ENCODE measurements at places on chromosomes 6 and 20.

DNA sequence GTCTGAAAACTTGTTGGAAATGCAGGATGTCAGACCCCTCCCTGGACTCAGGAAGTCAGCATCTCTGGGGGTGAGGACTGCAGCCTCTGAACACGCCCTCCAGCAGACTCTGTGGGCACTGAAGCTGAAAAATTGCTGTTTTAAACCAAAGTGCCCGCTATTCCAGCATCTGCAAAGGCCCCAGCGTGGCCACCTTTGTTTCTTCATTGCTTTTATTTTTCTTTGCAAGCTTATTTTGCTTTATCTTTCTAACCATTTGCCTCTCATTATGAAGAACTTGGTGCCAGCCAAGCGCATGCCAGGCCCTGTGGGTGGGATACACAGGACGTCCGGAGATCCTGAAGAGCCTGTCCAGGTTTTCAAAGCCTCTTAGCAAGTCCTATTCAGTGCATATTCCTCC lies 203.9 kb upstream of the CST7 start:
- no peak for DNase-seq

GRCh38 chr20:64115171-64115911 lies 8.0 kb upstream of the NPBWR2 start:
- DNase-seq: no peak

- no peak for DNase-seq
These were observed 88.8 kb downstream of the SASH1 start for GRCh38 chr6:148431413-148431812.

DNA sequence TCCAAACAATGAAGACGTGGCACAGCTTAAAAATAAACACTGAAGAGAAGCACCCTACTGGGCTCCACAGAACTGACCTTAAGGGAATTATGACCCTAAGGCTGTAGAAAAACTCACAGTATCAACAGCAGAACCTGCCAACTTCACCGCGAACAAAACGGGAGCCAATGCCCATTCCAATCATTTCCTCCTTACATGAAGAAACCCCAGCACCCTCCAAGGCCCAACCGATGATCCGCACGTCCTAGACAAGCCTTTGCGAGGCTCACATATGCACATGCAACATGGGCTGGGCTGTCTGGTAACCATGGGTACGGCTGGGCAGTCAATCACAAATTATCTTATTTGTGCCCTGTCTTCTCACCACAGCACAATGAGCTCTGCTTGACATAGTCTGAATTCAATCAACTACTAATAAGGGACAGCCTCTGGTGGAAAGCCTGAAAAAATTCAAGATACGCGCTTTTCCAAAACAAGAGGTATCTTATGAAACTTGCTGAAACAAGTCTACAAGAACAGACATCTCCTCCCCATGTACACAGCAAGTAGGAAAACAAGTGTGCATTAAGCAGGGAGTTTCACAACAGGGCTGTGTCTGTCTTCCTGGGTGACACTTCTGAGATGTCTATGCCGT lies 1.7 kb downstream of the DIDO1 start:
- DNase-seq: no peak

- no peak for DNase-seq
These were observed 36.4 kb downstream of the ELOVL5 start for GRCh38 chr6:53312355-53312754.

DNA sequence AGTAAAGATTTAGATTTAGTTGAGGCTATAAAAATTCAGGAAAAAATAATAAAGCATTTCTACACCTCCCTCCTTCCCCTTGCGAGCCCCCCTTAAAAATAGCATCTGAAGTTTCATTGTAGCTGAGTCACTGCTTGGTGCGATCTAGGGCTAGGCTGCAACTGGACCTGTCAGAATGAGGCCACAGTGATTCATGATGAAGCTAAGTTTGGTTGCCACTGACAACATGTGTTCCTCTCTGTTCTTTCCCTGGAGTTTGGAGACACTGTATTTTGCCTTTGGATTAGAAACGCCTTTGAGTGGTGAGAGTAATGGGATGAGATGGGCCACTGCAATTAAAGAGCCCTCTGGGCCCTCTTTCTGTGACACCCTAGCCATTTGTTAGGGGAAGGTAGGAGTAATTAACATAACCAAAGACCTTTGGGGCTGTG lies 334.1 kb downstream of the NRN1 start:
- DNase-seq: no peak

- DNase-seq: no peak
These were observed 93.3 kb upstream of the MARCKS start for GRCh38 chr6:113763876-113764275.

GRCh38 chr6:158324136-158324535 lies 11.9 kb downstream of the TULP4 start:
- DNase-seq: no peak

- DNase-seq: no peak
These were observed 46.5 kb downstream of the ADTRP start for GRCh38 chr6:11732036-11732631.

- no peak for DNase-seq
These were observed 859 bp downstream of the C20orf202 start for GRCh38 chr20:1204113-1204512.

DNA sequence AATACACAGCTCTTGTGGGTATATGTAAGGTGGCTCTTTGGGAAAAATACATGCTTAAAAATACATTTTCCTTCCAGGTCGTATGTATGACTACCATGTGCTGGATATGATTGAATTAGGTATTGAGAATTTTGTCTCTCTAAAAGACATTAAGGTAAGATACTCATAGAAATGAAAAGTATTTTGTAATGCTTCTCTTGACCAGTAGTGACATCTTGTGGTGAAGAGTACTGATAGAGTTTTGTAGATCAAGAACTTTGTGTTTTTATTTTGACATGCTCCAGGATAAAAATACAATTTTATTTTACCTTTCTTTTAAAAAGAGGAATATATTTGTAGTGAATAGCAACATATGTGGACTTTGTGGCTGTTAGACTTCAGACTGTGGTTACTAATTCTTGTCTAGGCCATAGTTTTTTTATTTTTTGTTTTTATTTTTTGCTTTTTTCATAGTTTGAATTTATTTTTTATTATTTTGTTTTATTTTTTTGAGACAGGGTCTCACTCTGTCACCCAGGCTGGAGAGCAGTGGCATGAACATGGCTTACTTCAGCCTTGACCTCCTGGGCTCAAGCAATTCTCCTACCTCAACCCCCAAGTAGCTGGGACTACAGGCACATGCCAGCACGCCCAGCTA lies 17.9 kb downstream of the RPF2 start:
- no peak for DNase-seq

DNA sequence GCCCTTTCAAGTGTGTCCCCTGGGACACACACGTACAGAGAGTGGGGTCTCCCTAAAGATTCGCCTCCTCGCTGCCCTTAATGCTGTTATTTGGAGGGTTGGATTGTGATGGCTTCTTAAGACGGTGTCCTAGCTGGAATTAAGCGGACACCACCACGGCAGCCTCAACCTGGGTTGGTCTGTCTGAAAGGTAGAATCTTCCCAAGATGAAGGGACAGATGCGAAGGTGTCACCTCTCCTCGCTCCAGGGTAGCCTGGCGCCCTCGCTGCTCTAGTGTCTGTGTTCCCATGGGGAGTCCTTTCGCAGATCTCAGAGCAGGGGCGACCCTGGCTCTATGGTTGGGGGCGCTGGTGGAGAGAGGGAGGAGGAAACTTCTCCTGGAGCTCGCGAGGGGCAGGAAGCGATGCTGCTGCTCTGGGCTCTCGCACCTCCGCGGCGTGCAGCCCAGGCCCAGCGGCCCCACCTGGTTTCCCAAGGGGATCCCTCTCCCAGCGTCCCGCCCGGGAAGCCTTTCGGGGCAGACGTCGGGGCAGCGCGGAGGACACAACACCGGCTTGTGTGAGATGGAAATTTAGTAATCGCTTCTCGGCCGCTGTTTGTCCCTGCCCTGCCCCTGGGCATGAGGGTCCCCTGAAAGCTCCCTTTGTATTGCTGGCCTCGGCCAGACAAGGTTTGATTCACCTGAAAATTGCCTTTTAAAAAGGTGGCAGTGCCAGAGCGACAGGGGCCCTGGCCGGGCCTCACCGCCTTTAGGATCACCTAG lies 1.7 kb downstream of the RSPO3 start:
- DNase-seq: no peak

DNA sequence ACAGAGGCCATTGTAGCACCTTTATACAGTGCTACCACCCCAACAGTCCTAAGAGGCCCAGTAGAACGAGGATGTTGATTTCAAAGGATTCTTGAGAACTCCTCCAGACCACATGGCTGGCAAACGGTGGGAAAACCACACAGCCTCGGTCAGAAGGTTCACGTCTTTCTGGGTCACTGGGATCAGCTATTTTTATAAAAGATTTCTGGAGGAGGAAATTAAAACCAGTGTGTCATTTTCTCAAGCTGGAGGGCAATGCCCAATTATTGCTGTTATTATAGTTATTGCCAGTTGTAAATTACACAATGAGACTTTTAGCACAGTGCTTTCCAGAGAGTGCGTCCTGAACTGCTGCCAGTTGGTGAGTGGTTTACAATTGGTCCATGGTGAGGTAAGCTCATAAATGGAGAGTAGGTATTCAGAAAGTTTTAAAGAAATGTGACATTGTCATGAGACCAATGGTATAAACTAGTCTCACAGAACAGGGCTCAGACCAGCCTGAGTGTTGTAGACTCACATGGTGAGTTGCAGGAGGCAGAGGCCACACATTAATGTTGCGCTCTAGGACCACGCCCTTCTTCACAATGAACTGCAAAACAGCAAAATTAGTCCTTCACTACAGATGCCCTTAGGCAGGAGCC lies 8.4 kb upstream of the PPP1R14C start:
- DNase-seq: no peak

DNA sequence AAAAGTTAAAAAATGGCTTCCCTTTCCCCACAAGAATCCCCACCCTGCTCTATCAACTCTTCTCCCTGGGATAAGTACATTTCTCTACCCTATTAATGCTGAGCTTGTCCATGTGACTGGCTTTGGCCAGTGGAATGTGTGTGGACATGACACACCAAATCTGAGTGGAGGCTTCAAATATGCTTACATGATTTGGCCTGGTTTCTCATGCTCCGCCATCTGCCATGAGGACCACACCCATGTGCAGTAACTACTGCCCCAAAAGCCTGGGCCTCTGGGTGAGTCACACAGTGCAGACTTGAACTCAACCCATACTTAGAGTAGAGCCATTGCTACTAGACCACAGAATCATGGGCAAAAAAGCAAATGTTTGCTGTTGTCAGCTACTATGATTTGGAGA lies 65.4 kb downstream of the PRND start:
- no peak for DNase-seq

Data from stimulated activated CD8-positive, alpha-beta memory T cell treated with anti-CD3 and anti-CD28 coated beads, Interleukin-12 subunit alpha, Interleukin-12 subunit beta, amount 100 ng/mL, for 1 hour (primary cell).